ENCODE measurements at places on chromosomes 12 and 14.

DNA sequence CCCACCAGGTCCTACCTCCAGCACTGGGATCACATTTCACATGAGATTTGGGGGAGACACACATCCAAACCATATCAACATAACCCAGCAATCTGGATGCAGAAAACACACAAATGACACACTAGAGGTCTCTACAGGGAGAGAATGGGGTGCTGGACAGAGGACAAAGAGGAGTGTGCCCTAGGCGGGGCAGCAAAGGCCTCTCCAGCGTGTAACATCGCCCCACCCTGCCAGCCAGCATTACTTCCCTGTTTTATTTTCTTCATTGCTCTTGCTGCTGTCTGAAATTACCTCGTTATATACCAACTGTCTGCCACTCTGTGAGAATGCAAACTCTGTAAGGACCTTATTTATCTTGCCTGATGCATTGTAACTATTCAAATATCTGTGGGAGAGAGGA is 61.1 kb downstream of the RIMBP2 start:
- no peak for DNase-seq

DNA sequence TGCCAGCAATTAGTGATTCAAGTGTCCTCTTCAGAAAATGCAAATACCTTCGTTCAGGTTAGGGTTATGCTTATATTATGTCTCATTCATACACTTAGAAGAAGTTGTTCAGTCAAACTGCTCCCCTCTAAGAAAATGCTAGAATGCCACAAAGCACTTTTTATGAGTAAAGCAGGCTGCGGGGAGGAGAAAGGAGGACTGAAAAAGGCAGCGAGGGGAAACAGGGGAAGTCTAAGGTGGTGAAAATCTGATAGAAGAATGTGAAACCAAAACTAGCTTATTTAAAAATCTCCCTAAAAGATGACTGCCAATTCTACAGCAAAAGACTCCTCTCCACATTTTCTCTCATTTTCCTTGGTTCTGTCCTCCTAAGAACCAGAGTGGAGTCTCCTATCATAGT is 70.1 kb downstream of the PRKD1 start:
- DNase-seq = no peak

- no peak for DNase-seq
These were observed 78.7 kb downstream of the TXNDC16 start for GRCh38 chr14:52473557-52473956.

GRCh38 chr12:39237004-39237403 is 205.9 kb downstream of the KIF21A start:
- DNase-seq = no peak

- DNase-seq = no peak
These were observed 47.2 kb downstream of the PUS7L start for GRCh38 chr12:43711348-43711747.

- DNase-seq = no peak
These were observed 50.2 kb downstream of the SETD3 start for GRCh38 chr14:99430491-99430890.

DNA sequence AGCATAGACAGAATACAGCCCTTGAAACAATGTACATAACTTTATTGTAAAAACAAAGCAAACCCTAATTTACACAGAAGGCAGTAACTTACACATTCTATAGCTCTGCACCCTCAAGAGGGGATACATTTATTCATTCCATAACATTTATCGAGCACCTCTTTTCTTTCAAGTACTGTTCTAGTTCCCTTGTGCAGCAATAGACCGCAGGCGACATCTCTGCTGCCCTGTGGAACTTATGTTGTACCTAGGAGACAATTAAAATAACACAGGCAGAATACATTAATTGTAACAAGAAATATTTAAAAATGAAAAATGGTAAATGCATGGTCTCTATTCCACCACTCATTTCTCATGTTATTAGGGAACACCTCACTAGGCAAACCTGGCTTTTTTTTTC is 1.4 kb upstream of the ARHGDIB start:
- no peak for DNase-seq

- DNase-seq = no peak
These were observed 72.9 kb upstream of the ELK3 start for GRCh38 chr12:96121271-96121711.

DNA sequence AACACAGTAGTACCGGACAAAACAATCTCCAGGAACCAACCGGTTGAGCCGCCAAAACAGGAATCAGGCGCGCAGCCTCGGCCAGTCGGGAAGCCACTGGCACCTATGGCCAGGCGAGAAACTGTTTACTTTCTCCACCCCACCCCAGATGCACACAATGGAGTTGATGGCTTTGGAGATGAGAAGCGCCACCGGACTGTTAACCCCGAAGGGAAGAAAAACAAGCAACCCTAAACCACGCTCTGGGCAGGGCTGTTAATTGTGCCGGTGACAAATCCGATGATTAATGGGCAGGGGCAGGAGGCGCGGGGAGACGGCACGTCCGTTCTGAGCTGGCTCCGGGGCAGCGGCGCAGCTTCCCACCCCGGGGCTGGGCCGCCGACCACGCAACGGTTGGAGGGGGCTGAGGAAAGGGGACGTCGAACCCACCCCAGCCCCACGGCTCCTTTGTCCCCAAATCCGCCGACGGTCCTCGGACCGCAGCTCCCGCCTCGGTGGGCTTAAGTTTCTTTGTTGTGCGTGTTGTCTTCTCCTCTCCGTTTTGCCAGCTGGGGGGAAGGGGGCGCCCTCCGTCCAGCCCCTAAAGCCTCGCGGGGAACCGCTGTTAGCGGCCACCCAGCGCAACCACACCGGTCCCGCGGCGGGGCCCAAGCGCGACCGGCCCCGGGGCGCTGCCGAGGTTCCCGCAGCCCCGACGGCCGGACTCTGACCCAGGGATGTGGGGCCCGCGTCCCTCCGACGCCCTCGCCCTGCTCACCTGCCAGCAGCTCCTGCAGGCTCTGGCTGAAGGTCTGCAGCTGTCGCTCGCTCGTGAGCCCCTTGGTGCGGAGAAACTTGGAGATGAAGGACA is 790 bp downstream of the BTG1 start:
- DNase-seq = peak; percentile 65

DNA sequence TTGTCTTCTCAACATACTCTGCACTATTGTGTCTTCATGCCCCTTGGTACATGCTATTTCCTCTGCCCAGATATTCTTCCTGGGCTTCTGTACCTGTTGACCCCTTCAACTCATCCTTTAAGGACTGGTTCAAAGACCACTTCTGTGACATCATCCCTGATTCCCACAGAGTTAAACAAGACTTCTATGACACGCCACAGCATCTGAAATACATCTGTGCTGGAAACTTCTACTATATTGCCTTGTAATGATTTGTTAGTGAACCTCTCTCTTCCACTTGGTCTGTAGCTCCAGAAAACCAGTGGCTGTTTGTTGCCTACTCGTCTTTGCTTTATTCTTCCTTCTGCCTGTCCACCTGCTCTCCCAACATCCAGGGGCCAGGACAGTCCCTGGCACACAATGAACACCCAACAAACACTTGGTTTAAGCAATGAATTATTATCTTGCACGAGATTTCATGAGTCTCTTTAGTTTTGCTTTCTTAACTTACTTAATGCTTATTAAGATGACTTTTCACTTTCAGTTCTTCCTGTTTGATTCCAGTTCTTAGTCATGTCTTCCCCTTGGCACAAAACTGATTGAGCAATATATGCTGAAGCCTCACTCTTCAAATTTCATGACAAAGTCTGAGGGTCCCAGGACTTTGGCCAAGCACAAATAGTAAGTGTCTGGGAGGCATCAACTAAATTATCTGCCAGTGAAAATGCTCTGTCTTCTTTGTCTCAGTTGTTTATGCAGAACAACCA is 485.9 kb downstream of the APAF1 start:
- no peak for DNase-seq

DNA sequence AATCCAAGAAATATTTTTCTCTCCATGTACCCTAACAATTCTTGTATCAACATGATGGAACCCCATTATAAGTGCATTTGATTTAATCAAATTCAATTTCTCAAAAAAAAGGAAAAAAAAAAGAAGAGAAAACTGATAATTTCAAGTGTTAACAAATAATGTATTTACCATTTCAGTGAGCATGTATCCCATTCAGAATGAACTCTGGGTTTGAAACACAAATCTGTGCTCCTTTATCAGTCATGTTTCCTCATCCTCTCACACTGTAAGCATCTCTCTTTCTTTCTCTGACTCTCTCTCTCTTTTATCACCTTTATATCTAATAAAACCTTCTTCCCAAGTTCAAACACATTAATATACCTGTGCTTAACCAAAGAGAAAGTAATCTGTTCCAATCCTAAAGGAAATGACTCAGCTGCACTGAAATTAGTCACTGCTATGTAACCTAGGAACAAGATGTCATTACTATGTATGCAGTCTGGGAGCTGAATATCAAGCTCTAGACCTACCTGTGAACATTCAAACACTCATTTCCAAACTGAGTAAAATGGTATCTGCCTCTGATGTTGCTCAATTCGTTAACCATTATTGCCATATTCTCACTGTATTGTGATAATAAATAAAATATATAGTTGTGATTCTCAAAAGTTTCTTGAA is 135.0 kb upstream of the LRIG3 start:
- no peak for DNase-seq

GRCh38 chr12:123533672-123534643 is at the start of gene RILPL1:
Gene RILPL1 (minus strand): TSS chr12:123533719. CDS start chr12:123533482, 237 bp downstream.
- DNase-seq = no peak

- no peak for DNase-seq
These were observed 69.9 kb downstream of the RBM19 start for GRCh38 chr12:113896194-113896593.

- DNase-seq = no peak
These were observed 12.4 kb downstream of the CABP1 start for GRCh38 chr12:120652656-120653435.

DNA sequence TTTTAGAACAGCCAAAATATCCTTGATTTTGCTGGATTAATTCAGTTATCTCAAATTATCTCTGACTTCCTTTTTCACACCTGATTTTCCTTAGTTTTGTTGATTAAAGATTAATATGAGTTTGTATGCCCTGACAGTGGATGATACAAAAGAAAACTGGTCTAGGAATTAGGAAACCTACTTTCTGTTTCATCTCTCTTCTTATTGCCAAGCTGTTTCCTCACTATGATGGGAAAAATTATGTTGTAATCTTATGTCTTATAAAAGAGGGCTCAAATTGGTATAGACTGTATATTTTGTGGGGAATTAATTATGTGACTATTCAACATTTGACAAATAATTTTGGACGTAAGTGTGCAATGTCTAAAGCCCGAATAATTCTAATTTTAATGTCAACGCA is 271.6 kb downstream of the FBXL14 start:
- DNase-seq = no peak

- DNase-seq = no peak
These were observed 37.2 kb downstream of the RAD51B start for GRCh38 chr14:67856827-67857226.

DNA sequence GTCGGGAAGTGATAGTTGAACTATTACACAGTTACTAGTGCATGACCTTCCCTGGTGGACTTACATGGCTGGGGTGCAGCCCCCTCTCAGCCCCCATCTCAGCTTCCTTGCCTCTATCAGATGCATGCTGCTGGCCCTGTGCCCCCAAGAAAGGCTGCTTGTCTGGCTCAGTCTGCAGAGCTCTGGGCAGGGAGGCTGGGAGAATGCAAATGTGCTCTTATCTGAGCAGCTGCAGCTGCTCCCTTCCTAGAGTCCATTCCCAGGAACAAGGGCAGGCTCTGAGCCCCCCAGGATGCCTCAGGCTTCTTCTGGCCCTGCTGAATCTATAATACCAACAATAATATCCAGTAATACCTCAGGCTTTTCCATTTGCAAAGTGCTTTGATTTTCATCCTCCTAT is 218.1 kb upstream of the SRRM4 start:
- DNase-seq = no peak

DNA sequence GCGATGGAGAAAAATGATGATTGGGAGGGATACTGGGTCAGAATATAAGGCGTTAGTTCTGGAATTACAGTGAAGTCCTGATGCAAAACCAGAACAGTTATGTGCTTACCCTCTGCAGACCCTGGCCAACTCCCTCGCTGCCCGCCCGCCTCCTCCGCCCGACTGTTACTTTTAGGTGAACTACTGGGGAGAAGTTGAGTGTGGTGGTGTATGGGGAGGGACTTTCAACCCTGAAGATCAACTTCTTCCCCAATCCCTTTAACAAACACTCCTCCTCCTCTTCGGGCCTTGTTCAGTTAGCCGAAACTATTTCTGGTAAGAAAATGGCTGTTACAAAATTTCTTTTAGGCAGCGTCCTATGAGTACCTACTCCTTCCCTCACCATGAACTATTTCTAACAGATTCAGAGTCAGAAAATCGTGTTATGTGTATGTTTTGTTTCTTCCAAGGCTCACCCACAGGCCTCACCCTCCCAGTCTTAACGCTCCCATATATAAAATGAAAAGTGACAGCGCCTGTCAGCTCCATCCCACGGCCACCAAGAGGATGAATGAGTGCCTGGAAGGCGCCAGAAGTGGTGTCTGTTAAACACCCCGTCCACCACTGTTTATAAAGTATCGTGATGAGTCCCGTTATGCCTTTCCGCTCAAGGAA is 1.3 kb downstream of the FBXO33 start:
- no peak for DNase-seq

- no peak for DNase-seq
These were observed 51.8 kb downstream of the SMUG1 start for GRCh38 chr12:54136844-54137580.

GRCh38 chr12:126488806-126489205 is 1423.6 kb downstream of the AACS start:
- no peak for DNase-seq

GRCh38 chr14:75604979-75605851 is 26.8 kb downstream of the FLVCR2 start:
- no peak for DNase-seq

DNA sequence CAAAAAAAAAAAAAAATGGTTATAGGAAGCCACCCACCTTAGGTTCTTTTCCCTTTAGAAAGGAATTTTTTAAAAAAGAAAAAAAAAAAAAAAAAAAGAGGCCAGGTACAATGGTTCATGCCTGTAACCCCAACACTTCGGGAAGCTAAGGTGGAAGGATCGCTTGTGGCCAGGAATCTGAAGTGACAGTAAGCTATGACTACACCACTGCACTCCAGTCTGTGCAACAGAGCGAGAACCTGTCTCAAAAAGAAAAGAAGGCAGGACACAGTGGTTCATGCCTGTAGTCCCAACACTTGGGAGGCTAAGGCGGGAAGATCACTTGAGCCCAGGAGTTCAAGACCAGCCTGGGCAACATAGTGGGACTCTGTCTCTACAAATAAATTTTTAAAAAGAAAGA is 36.0 kb downstream of the SPTLC2 start:
- no peak for DNase-seq

- no peak for DNase-seq
These were observed 887 bp upstream of the APOBEC1 start for GRCh38 chr12:7666595-7666994.

- no peak for DNase-seq
These were observed 898.3 kb downstream of the VRK1 start for GRCh38 chr14:97695456-97695981.

GRCh38 chr12:10607885-10608458 is 5.4 kb downstream of the MAGOHB start:
- DNase-seq = no peak

GRCh38 chr14:72118841-72119240 is 186.6 kb downstream of the RGS6 start:
- no peak for DNase-seq

- DNase-seq = no peak
These were observed 12.9 kb downstream of the CREBL2 start for GRCh38 chr12:12624498-12624992.

All from NK-92 treated with Interleukin-12 subunit alpha and Interleukin-12 subunit beta, amount 100 ng/mL, for 24 hours (cell line).